ENCODE measurements at places on chromosomes 7 and 10.

DNA sequence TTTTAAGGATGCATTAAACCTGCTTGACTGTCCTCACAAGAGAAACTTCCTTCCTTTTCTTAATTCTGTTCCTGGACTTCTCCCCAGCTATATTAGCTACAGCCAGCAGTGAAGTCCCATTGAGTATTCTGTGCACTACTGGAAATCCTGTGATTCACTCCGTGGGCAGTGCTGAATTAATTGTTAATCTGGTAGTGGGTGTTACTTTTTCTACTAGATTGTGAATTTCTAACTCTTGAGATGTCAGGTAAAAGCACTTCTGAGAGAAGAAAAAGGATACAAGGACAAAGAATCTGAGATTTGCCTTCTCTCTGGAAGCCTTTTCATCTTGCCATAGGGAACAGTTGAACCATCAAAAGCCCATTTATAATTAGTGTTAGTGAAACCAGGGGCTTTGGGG lies 33.9 kb downstream of the CYCS start:
- no peak for DNase-seq

GRCh38 chr7:84145892-84146291 lies 48.7 kb downstream of the SEMA3A start:
- DNase-seq: no peak

- DNase-seq: no peak
Measured at GRCh38 chr7:135653340-135654080, 8.8 kb upstream of the STMP1 start.

- DNase-seq: no peak
Measured at GRCh38 chr7:107584716-107585115, 4.7 kb downstream of the BCAP29 start.

DNA sequence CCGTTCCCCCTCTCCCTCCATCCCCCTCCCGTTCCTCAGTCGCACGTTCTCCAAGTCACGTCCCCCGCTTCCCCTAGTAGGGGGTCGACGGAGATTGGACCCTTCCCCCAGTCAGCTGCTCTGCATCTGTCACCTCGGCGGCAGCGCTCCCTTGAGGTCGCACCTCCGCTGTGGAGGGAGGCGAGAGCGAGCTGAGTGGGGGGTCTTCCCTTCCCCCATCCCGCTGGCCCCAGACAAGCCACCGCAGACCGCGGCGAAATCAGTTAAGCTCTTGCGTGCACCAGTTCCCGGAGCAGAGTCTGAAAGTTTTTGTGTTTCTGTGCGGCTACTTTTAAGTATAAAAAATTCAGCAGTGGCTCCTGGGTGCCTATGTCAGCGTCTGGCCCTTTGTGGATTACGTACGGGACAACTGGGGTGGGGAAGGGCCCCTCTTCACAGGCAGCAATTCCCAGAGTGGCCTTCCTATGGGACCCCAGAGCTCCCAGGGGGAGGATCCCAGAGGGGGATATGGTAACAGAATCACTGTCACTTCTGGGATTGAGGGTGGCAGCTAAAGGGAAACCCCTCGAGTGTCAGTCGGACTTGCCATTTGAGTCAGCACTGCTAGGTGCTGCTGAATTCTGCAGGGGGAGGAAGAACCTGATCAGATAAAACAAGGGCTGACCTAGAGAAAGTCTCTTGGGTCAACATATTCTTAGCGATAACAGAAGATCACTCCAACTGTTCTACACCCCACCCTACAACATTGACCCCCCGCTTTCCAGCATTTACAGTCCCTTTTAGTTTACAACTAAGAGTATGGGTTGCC lies 12.5 kb upstream of the DDIT4 start:
- no peak for DNase-seq

GRCh38 chr7:157337316-157338149 lies 729 bp downstream of the DNAJB6 start:
- DNase-seq: no peak

DNA sequence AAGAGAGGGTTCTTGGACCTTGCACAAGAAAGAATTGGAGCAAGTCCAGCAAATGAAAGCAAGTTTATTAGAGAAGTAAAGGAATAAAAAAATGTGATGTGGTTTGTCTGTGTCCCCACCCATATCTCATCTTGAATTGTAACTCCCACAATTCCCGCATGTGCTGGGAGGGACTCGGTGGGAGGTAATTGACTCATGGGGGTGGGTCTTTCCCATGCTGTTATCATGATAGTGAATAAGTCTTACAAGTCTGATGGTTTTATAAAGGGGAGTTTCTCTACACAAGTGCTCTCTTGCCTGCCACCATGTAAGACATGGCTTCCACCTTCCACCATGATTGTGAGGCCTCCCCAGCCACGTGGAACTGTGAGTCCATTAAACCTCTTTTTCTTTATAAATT lies 39.2 kb upstream of the FZD9 start:
- no peak for DNase-seq

DNA sequence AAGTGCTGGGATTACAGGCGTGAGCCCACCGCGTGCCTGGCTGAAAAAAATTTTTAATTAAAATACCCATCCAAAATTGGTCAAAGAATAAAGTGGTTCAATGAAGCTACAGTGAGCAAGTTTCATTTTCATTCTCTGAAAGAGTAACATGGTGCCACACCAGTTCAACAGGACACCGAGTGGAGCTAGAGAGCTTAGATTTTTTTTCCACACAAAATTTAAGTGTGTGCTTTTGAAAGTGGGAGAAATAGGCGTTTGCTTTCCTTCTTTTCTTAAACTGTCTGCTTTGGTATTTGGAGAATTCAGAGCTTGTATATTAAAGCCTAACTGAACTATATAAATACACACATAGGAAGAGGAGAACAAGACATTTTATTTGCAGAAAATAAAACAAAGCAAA lies 43.4 kb downstream of the BPGM start:
- DNase-seq: no peak

DNA sequence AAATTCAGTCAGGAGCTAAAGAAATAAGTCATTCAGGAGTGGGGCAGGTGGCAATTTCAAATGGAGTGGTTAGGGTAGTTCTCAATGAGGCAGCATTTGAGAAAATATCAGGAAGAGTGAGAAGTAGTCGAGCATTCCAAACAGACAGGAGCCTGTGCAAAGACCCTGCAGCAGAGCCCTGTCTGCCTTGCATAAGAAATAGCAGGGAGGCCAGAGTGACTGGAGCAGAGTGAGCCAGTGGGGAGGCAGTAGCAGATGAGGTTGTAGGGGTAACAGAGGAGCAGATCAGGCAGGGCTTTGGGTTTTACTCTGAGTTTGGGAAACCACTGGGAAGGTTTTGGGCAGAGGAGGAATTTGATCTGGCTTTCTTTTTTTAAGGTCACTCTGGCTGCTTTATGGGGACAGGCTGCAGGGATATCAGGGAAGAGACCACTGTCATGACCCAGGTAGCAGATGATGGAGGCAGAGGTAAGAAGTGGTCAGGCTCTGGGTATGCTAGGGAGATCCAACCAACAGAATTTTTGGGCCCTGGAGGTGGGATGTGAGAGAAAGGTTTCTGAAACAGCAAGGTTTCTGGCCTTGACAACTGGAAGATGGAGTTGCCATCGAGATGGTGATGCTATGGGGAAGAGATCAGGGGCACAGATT lies 1.3 kb upstream of the BLVRA start:
- no peak for DNase-seq

DNA sequence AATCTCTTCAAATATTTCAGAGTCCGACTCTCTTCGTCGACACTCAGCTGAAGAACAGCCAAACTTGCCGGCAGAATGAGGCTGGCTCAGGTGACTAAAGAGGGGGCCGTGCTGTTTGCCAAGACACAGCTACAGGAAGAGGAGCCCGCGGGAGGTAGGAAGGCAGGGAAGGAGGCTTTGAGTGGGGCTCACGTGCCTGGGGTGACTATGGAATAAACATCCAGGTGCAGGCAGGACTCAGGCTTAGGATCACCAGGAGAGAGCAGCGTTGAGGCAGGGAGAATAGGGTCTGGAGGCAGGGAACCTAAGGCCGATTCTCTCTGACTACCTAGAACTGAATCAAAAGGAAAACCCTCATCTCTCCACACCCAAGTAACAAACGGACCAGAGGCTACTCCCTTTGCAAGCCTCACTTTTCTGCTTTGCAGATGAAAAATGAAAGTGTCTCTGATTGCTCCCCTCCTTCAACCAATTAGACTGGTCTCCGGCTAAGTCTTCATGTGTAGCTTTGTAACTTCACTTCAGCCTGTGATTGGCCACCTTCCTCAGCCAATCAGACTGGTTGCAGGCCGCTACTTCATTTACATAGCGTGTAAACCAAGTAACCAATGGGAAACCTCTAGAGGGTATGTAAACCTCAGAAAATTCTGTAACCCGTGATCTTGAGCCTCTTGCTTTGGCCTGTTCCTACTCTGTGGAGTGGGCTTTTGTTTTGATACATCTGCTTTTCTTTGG lies 19.7 kb upstream of the BNIP3 start:
- DNase-seq: peak; percentile 31

DNA sequence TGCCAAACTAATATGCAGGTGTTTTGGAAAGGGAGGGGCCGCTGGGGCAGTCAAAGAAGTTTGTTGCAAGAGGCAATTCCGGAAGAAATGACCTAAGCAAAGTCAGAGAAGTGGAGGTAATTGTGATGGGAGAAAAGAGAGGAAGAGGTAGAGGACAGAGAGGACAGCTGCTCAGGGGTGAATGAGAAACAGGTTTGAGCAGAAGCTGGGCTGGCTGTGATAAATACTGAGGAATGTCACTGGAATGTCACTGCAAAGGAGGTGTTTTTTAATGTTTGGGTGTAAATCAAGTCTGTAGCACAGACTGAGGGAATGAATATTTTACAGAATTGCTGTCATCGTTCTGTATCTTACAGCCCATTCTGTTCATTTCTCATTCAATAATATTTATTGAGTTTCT lies 207.2 kb downstream of the DPP6 start:
- no peak for DNase-seq

- no peak for DNase-seq
Measured at GRCh38 chr7:100812729-100813128, 14.6 kb downstream of the EPHB4 start.

GRCh38 chr10:50600831-50601477 lies 22.8 kb downstream of the SGMS1 start:
- DNase-seq: no peak

GRCh38 chr10:104574427-104574826 lies 66.7 kb upstream of the SORCS3 start:
- DNase-seq: no peak

GRCh38 chr7:148572067-148572522 lies 18.5 kb upstream of the C7orf33 start:
- DNase-seq: peak; percentile 7

GRCh38 chr10:98361131-98362025 lies 53.6 kb downstream of the PYROXD2 start:
- peak; percentile 73 for DNase-seq

DNA sequence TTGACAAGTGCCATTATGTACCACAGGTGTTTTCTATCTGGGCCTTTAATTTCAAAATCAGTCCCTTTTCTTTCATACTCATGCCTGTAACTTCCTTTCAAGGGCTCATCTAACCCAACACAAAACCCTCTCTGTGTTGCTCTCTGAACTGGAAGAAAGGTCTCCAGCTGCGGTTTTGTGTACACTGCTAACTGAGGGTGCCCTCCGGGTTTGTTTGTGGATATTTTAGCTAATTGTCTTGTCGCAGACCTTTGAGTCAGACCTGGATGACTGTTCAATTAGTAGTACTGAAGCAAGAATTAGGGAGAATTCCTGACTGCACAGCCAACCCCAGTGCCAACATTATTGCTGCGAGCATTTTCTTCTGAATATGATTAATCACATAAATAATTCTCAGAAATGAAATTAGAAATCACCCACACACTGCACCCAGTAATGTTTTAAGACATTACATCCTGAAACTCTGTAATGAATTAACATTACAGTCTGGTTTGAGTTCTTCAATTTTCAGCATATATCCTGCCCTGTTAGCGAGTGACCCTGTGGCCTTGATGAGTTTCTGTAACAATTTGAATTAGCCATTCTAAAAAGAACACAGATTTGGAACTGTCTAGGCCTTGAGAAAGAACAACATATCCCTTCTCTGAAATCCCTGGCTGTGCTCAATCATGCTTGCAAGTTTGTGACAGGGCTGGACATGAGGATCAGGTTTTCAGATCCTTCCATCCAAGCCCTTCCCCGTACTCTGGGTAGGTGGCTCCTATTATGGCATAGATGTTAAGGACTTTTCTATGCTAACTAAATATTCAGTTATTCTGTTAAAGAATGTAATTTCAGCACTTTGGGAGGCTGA lies 460.1 kb downstream of the PLXDC2 start:
- DNase-seq: no peak

DNA sequence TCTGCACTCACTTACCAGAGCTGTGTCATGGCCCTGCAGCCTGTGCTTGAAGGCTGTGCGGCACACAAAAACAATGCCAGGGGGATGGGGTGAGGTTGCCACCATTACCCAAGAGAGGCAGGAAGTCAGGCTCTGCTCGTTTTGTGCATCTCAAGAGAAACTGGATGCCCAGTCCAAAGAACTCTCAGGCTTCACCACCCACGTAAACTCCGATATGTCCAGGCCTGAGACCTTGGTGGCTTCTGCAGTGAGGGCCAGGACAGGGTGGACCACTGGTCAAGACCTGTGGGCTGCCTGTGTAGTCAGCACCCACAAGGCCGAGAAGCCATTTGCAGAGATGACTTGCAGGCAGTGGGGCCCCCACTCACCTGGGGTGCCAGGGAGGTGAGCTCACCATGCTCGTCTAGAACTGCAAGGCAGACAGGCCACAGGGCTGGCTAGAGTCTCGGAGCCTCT lies 54.7 kb upstream of the EBF3 start:
- no peak for DNase-seq

DNA sequence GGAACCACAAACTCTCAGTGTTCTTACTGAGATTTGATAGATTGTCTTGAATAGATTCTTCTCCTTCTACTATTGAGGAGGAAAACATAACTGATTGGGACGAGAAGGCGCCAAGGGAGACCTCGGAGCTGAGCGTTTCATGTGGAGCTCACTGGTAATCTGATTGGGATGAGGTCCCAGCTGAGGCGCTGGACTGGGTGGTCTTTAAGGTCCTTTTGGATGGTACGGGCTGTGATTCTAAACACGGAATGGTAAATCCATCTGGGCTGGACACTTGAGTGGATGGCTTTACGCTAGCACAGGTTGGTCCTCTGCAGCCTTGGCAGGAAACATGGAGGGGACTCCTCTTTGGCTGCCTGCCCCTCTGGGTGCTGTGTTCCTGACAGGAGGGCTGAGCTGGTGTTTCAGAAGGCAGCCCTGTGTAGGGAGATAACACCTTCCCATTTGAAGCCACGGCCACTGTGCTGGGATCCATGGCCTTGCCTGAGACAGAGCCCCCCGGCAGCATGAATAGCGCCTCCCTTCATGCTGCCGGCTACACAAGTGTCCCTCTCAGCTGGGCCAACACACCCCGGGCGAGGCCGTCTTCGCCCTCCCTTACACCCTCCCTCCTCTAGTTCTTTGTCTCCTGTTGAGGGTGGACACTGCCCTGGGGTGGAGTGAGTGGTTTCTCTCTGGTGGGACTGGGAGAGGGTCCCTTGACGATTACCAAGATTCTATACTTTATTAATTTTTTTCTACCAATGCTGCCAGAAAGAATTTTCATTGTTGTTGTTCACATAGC lies 203.2 kb upstream of the SHH start:
- DNase-seq: no peak

DNA sequence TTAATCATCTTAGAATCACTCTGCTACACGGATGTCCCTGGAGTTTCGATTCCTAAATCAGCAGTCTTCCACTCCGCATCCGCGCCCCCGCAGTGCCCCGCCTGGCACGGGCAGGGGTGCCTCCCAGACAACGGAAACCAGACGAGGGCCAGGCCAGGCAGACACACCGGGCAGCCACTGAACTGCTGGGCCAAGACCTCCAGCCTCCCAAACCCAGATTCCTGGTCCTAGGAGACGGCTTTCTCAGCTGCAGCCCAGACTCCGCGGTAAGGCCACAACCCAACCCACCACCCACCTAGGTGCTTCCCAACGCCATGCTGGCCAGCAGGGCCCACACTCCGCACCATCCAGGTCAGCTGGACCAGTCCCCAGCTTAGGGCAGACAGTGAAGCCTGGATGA lies 33.2 kb downstream of the MAD1L1 start:
- DNase-seq: no peak

GRCh38 chr10:36366843-36367242 lies 724.7 kb upstream of the FZD8 start:
- no peak for DNase-seq

All from NCI-H2029 (cell line).